Ovary (tissue), 10 donors: ENCODE measurements at places on chromosomes 6 and 20. TPM values are rescaled to one million over a fixed set of nuclear protein-coding genes. Genes with fewer than 3 reads are reported as not detected.

ADAM33 gene
- total RNA-seq: 68.1 TPM

OR2B6 gene
- total RNA-seq: not detected

DNAH8 gene
- total RNA-seq: not detected

TMEM151B gene
- total RNA-seq: not detected

BHLHE23 gene
- not detected for total RNA-seq

FAM162B gene
- 6.4 TPM for total RNA-seq

SGK1 gene
- 326 TPM for total RNA-seq

CD93 gene
- total RNA-seq: 10.4 TPM

FAM83C gene
- total RNA-seq: not detected

ENPP4 gene
- total RNA-seq: 3.7 TPM

AGPAT4 gene
- total RNA-seq: 11.8 TPM

NCOA3 gene
- 25.7 TPM for total RNA-seq

POM121L2 gene
- not detected for total RNA-seq

LY6G6F gene
- not detected for total RNA-seq

EZR gene
- 67.9 TPM for total RNA-seq

TMEM217 gene
- 1.8 TPM for total RNA-seq

MOG gene
- total RNA-seq: not detected

TRIM31 gene
- not detected for total RNA-seq

SHLD1 gene
- total RNA-seq: 6.4 TPM

GTSF1L gene
- not detected for total RNA-seq

DUSP15 gene
- total RNA-seq: 10.8 TPM

LST1 gene
- 10.5 TPM for total RNA-seq

STK38 gene
- 15.5 TPM for total RNA-seq

ZNFX1 gene
- 22.1 TPM for total RNA-seq

HDGFL1 gene
- not detected for total RNA-seq

SAMD5 gene
- total RNA-seq: 1.3 TPM

WFDC2 gene
- 246 TPM for total RNA-seq

BNIP5 gene
- total RNA-seq: not detected

DCDC2 gene
- 0.20 TPM for total RNA-seq

PRDM13 gene
- not detected for total RNA-seq

PLCB4 gene
- 2.8 TPM for total RNA-seq

CST1 gene
- total RNA-seq: not detected

SIRPB2 gene
- total RNA-seq: 1.4 TPM

C6orf141 gene
- total RNA-seq: 5.2 TPM

TGM2 gene
- total RNA-seq: 33.8 TPM

FERMT1 gene
- total RNA-seq: 1.1 TPM

PDE10A gene
- total RNA-seq: 133 TPM
